Upper lobe of left lung (tissue), 6 donors: ENCODE measurements at places on chromosomes 12 and 14.
A peak's percentile ranks its signal among the peaks of the same experiment; 100 is the strongest.

DNA sequence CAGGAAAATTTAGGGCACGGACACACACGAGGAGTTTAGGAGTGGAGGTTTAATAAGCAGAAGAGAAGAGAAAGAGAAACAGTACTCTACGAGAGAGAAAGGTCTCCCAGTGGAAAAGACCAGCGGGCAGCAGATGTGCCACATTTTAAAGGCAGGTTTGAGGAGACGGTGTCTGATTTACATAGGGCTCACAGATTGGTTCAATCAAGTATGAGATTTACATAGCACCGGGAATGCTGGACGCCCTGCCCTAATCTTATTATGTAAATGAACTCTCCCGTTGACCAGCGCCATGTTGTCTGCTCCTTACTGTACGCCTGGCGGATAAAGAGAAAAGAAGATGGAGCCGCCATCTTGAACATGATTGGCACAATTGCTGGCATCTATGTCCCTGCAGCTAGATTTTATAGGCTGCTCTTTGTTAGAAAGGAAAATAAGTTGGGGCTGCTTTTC lies 17.9 kb downstream of the NFKBIA start:
- no peak for DNase-seq

DNA sequence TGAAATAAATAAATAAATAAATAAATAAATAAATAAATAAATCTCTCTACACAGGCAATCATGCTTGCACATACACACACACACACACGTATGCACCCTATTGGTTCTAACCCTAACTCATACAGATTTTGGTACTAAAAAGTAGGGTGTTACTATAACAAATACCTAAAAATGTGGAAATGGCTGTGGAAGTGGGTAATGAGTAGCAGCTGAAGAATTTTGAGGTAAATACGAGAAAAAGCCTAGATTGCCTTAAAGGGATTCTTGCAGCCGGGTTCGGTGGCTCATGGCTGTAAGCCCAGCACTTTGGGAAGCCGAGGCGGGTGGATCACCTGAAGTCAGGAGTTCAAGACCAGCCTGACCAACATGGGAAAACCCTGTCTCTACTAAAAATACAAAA lies 15.7 kb upstream of the SLC2A3 start:
- DNase-seq: no peak

GRCh38 chr14:54206516-54206915 lies 190.3 kb upstream of the CDKN3 start:
- DNase-seq: peak; percentile 36

- no peak for DNase-seq
These were observed 16.2 kb upstream of the SMARCC2 start for GRCh38 chr12:56205445-56205844.

GRCh38 chr12:29104516-29104915 lies 44.6 kb upstream of the FAR2 start:
- no peak for DNase-seq

GRCh38 chr14:95486875-95487668 lies 29.4 kb downstream of the SYNE3 start:
- DNase-seq: no peak

GRCh38 chr12:109589691-109590245 lies 16.2 kb downstream of the MVK start:
- no peak for DNase-seq

DNA sequence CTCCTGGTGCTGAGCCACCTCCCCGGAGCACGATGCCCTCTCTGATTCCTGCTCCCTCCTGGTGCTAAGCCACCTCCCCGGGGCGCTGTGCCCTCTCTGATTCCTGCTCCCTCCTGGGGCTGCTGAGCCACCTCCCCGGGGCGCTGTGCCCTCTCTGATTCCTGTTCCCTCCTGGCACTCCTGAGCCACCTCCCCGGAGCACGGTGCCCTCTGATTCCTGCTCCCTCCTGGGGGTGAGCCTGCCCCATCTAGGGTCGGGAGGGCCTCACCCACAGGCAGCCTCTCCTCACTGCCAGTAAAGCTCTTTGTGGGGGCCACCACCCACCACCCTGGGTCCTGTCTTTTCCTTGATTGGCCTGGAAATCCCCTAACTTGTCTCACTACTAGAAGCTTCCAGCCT lies 327.6 kb upstream of the SFSWAP start:
- peak; percentile 41 for DNase-seq

DNA sequence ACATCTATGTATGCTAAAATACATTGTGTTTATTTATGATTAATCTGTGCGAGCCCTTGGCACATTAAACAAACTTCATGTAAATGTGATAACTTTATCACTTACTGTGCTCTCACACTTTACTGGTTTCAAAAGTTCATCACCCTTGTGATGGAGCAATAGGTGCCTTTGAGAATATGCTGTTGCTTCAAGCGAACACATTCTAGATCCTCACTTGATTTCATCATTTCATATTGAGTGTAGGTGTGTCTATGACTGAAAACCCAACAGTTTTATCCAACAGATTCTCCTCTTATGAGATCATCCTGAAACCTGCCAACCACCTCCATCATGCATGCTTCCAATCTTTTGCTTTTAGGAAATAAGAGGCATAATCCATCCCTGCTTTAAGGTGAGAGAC lies 854.4 kb downstream of the TMEM121 start:
- no peak for DNase-seq

GRCh38 chr14:59772233-59772632 lies 98.3 kb downstream of the RTN1 start:
- DNase-seq: no peak

DNA sequence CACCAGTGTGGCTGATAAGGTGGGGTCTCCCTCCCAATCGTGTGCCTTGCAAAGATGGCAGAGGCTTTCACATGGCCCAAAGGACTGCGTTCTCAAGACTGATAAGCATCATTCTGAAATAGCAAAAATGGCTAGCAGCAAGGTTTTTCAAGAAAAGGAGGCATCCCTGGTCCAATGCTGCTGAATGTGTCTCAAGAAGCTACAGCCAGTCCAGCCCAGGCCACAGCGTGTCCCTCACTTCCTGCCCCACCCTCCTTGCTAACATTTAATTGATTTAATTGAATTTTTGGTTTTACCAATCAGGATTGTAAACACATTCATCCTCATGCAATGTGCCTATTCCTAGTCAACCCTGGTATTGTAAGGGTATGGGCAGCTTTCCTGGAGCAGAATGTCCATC lies 55.9 kb downstream of the C14orf132 start:
- no peak for DNase-seq

- DNase-seq: peak; percentile 40
These were observed 1.8 kb downstream of the SMIM41 start for GRCh38 chr12:52081263-52081733.

GRCh38 chr12:25121916-25122315 lies 73.0 kb downstream of the DNAI7 start:
- DNase-seq: no peak

DNA sequence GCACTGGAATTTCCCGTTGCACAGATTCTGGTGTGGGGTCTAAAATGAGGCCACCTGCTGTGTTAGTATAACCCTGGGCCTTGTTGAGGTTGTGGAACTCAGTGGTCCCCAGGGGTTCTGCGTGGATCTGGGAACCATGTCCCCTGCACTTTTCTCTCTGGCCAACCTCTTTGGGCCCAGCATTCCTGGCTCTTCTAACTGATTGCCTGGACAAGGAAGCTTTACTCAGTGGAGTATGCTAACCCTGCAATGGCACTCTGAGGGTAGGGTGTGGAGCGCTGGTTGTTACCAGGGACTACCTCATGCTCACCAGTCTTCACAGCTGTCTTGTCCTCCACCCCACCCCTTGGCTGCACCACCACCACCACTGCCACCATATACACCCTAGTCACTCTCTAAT lies 39.2 kb downstream of the CPM start:
- no peak for DNase-seq

GRCh38 chr12:28629691-28630090 lies 439.4 kb downstream of the CCDC91 start:
- no peak for DNase-seq

- DNase-seq: peak; percentile 80
These were observed 143.8 kb downstream of the ADGRD1 start for GRCh38 chr12:131097202-131098177.

GRCh38 chr12:120265473-120266179 lies at the start of gene PXN:
PXN (minus strand) TSS chr12:120265730; CDS start chr12:120265629, 101 bp downstream.
- DNase-seq: peak; percentile 92

DNA sequence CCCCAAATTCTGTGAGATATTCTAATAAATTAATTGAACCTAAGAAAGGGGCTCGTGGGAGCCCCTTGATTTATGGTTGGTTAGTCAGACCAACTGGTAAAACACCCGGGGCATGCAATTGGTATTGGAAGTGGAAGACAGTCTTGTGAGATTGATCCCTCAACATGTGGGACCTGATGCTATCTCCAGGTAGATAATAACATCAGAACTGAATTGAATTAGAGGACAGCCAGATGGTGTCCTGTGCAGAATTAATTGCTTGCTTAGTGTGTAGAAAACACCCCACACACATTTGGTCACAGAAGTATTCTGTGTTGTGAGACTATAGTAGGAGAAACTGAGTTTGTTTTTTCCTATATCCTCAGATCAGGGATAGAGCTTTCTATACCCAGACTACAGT lies 22.0 kb downstream of the PYROXD1 start:
- no peak for DNase-seq

- DNase-seq: no peak
These were observed 100.8 kb upstream of the DACT1 start for GRCh38 chr14:58537004-58537403.

DNA sequence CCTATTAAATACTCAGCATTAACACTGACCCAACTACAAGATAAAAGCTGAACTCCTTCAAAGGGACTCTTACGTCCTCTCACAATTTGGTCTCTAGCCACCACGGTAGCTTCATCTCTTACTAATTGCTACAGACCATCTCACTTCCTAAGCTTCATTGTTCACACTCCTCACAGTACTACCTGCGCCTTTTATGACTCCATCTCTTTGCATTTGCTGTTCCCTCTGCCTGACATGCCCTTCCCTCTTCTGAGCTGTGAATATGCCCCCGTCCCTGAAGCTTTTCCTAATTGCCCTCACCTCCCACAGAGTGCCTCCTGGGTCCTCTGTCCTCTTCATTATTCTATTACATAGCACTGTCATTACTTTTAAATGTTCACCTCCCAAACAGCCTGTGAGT lies 2.5 kb downstream of the EEA1 start:
- DNase-seq: no peak

- DNase-seq: no peak
These were observed 775 bp downstream of the NEMF start for GRCh38 chr14:49851813-49852212.

DNA sequence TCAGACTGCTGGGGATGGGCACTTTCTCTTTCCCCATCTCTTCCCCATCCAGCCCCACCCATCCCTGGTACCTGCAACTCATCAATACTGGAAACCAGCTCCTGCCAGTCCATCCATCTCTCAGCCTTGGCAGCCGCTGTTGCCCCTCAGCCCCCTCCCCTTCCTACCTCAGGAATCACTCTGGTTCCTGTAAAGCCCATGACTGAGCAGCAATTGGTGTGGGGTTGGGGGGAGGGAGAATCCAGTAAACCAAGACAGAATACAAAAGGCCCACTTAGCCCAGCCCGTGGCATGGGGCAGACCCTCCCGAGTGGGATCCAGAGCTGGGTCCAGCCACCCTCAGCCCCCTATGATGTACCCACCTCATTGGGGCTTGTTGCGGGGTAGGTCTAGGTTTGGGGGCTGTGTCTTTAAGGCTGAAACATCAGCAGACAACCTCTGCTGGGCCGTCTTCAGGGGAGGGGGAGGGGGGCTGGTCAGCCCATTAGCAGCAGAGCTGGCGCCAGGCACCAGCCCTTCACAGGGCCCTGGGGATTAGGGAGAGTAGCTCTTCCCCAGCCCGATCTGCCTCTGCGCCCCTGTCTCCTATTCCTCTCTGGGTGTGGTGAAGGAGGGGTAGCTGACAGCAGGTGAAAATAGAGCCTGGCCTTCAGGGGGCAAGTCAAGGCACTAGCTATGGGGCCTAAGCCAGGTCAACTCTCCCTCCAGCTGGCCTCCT lies 702 bp upstream of the PRPH start:
- DNase-seq: no peak

DNA sequence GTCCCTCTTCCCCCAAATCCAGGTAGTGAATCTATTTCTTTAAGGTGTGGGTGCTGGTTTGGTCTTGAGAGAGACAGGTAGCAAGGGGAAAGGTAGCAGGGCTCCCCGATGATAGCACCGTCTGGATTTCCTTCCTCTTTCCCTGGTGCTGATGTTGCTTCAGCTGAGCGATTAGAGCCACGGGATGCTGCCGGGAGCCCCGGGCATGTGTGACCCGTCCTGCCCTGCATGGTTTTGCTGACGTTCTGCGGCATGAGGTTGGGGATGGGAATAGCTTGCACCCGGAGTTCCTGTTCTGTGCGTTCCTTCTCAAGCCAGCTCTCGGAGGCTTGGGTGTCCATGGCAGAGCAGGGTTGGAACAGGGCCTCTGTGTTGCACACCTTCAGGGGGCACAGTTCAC lies 107.3 kb downstream of the TSPAN9 start:
- no peak for DNase-seq

DNA sequence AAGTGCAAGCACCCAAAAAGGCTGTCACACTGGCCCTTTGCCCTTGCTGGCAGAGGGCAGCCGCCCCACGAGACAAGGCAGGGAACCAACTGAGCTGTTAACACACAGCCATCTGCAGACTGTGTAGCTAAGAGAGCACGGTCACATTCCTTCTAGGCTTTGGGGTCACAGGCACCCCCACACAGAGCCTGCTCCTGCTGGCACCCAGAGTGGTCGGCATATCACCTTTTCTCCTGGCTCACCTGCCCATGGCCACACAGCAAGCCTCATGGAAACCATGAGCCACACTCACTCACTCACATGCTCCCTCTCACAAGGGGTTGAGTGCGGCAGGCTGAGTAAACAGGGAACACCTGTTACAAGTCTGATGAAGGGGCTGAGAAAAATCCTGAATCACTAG lies 214.5 kb downstream of the PCNX1 start:
- no peak for DNase-seq

DNA sequence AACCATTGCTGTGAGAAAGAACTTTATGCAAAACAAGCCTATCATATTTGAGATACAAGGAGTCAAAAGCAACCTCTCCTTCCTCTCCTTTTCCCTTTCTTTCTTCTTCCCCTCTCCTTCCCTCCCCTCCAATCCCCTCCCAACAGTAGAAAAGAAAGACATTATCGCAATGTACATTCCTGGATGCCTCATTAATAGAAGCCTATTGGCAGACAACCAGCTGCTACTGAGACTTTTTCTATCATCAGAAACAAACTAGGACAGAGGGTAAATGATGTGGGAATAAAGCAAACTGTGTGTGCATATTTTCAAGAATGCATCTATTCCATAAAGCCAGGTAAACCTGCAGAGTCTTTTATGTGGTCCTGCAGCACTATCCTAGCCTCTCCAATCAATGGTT lies 237.2 kb downstream of the ITPR2 start:
- DNase-seq: no peak

DNA sequence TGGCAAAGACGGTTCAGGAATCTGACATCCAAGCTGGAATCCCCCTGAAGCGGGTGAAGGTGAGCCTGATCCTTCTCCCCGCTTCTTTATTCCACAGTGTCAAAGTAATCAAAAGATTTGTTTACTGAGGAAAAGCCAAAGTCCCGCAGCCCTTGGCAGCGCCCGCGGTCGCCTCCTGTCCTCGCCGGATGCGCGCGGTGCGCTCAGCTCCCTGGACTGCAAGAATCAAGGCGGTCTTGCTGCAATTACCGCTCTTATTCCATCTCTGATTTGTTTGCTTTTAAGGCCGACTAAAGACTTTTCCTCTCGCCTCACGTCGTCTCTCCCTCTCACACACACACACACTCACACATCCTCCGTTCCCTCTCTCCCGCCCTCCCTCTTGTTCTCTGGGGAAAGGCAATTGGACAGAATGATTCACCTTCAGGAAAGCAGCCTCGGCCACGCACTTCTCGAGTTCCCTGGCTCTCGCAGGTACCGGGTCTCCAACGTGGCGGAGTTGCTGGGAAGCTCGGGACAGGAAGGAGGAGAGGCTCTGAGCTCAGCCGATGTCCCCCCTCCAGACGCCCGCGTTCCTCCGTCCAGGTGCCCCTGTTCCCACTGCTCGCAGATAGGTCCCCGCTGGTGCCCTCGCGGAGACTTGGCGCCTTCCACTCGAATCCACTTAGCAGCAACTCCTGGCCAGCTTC lies 68.6 kb upstream of the USP15 start:
- no peak for DNase-seq
